ENCODE measurements at places on chromosomes 3 and 15.

DNA sequence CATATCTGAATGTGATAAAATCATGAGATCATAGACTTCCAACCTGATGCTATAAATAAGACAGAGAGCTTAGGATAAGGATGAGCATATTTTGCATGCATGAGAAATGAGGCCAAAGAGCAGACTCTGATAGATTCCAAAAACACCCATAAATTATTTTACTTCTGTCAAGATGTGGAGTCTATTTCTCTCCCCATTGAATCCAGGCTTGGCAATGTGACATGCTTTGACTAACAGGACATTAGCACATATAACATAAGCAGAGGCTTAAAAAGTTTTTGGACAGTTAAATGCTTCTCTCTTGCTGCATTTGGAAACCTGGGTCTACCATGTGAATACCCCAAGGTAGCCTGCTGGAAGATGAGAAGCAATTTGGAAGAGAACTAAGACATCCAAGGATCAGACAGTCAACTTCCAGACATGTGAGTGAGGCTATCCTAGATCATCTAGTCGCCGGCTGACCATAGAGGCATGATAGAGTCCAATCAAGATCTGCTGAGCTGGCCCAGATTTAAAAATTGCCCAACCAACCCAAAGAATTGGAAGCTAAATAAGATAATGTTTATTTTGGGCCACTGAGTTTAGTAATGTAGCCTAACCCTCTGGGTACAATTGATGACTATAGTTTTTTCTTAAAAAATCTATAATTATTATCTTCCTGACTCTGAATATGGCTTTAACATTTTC lies 30.3 kb downstream of the MYLK start:
- no peak for DNase-seq

- no peak for DNase-seq
Observed at GRCh38 chr15:49895347-49896223, 223.4 kb downstream of the ATP8B4 start.

GRCh38 chr3:55947406-55947805 lies 460.3 kb upstream of the WNT5A start:
- DNase-seq = no peak

GRCh38 chr3:161672478-161672877 lies 175.9 kb downstream of the OTOL1 start:
- no peak for DNase-seq

- peak; percentile 12 for DNase-seq
Observed at GRCh38 chr3:94159062-94159828, 96.4 kb downstream of the NSUN3 start.

- peak; percentile 78 for DNase-seq
Observed at GRCh38 chr3:106826791-106827311, 550.4 kb upstream of the CCDC54 start.

- DNase-seq = no peak
Observed at GRCh38 chr15:50519740-50520425, 26.6 kb downstream of the USP50 start.

DNA sequence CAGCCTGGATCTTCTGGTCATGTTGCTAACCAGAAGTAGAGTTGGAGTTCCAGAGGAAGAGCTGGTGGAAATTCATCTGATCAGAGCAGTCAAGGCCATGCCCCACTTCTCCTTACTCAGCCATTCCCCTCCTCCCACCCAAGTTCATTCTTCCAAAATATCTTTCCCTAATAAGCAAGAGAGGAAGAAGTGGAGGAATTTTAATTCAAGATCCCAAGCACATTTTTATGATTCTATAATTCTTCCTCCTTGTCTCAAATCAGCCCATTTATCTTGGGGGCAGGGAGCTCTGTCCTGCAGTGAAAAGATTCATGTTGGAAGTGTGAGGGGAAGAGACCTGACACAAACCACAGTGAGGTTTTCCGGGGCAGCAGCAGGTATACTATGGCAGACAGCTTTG lies 85.0 kb upstream of the GALNT15 start:
- no peak for DNase-seq

DNA sequence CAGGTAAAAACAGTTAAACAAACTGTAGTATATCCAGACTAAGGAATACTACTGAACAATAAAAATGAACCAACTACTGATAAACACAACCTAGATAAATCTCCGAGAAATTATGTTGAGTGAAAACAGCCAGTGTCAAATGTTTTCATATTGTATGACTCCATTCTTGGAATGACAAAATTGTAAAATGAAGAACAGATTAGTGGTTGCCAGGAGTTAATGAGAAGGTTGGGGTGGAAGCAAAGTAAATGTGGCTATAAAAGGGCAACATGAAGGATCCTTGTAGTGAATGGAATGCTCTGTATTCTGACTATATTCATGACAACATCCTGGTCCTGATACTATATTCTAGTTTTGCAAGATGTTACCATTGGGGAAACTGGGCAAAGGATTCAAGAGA lies 27.5 kb upstream of the ACKR4 start:
- DNase-seq = no peak

- DNase-seq = no peak
Observed at GRCh38 chr15:91040856-91041255, 18.5 kb upstream of the VPS33B start.

- DNase-seq = no peak
Observed at GRCh38 chr3:198043119-198043518, 83.1 kb downstream of the LMLN start.

- no peak for DNase-seq
Observed at GRCh38 chr3:180871901-180872300, 40.6 kb upstream of the FXR1 start.

GRCh38 chr3:50371133-50371685 lies 11.9 kb upstream of the TMEM115 start:
- DNase-seq = no peak

DNA sequence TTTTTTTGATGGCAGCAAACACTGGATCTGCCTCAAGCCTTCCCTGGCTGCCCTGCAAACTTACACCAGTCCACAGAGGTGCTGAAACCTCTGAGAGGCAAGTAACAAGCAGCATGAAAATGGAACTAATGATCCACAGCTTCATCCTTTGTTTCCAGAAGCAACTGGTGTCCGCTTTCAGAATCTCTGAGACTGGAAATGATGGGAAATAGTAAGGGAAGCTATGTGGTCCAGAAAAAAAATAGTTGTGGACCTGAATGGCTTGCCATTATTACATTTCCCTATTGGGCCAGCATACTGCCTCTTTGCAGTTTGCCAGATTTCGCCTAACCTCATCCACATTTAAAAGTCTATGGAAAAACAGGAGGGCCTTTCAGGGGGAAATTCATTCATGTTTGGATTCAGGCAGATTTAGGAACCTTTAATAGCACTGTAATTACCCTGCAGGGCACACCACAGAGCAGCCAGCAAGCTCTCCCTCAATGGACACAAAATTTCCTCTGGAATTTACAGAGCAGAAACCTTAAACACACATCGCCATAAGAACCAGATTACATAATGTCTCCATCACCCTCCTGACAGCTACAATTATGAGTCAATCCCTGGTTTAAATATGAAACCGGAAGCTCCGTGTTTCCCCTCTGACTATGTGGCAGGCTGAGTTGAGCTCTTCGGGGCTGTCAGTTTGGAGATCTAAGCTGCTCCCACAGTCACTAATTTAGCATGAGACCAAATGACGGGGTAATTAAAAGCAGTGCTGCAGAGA lies 134.4 kb downstream of the TMCO5A start:
- DNase-seq = peak; percentile 83

GRCh38 chr3:162847511-162847910 lies 1350.9 kb downstream of the OTOL1 start:
- no peak for DNase-seq

DNA sequence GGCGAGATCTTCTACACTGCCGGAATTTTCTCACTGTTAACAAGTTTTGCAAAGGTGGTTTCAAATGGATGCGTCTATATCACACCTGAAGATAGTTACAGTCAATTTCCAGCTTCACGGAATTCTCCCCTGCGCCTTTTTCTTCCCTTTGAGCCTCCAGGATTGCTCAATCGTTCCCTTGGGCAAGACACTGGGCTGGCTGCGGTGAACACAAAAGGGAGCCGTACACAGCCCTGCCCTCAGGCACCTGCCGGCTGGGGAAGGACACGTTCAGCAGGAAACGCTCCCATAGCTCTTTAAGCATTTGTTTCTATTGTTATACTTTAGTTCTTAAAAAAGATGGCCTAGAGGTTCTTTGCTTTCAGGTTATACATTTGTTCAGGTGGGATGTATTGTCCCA lies 85.7 kb downstream of the C3orf70 start:
- no peak for DNase-seq

- DNase-seq = peak; percentile 30
Observed at GRCh38 chr15:42493679-42494078, 1.8 kb upstream of the SNAP23 start.

DNA sequence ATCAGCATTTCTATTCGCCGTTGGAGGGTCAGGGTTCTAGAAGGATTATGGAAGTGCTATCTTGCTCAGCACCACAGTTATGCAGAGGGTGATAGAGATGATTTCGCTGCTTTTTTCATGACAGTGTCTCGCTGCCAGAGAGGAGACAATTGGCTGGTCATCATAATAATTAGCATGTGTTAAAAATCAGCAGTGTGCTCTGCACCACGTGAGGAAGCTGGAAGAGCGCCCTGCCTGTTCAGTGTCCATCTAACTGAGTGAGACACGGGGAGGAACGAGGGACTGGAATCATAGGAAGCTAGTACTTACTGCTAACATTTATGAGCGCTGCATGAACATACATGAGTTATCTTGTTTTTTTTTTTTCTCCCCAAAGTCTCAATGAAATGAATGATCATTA lies 116.2 kb upstream of the PLAAT1 start:
- DNase-seq = no peak

- DNase-seq = no peak
Observed at GRCh38 chr3:187213616-187214015, 16.3 kb downstream of the RTP1 start.

GRCh38 chr3:67587811-67588210 lies 66.6 kb downstream of the SUCLG2 start:
- no peak for DNase-seq

DNA sequence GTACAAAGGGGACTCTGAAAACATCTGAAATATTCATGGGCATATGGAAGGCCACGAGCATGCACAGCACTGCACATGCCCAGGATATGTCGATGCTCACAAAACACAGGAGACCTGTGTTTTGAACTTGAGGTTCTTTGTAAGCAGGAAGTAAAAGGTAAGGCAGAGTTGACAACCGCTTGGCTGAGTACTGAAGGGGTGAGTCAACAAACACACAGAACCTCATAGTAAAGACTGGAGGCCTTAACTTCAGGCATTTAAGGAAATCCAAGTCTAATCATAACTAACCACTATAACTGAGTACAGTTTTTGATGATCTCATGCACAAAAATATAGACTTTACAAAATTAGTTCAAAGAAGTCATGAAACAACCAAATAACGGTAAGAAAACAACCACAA lies 80.6 kb downstream of the MYO9A start:
- DNase-seq = no peak

DNA sequence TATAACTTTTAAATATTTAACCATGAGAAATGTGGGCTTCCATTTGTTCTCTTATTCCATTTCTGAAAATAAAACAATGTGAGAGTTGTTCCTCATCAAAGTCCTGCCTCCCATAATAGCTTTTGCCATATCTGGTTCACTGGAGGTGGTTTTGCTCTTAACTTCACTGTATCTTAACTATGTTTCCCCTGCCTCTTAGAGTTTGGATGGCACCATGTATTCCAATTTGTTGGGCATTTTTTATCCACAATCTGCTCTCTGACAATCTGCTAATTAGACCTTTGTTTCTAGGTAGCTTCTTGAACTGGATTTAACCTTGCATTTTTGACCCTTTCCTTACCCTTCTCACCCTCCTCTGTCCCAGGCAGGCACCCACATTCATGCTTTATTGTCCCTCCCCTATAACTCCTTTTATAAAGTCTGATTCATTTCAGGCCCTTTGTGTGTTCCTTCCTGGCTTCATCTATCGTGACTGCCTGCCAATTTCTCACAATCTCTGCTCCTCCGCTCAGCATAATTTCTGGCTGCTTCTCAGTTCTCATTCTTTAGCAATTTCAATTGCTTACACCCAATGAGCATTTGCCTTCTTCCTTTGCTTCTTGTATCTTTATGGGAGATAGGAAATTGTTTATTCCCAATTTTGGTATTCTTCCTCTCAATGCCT lies 144.2 kb upstream of the ARHGEF26 start:
- no peak for DNase-seq

DNA sequence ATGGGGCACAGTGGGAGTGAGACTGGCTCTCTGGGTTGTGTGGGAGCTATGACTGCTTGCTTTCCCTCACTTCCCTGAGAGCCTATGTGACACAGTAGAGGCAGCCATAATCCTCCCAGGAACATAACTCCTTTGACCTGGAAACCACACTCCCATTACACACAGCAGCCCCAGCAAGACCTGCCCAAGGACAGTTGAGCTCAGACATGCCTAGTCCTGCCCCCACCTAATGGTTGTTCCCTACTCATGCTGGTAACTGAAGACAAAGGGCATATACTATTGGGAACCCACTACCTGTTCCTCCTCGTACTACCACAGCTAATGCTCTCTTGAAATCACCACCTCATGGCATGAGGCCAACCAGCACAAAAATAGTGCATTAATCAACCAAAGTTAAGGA lies 550.4 kb upstream of the ARPP21 start:
- no peak for DNase-seq

DNA sequence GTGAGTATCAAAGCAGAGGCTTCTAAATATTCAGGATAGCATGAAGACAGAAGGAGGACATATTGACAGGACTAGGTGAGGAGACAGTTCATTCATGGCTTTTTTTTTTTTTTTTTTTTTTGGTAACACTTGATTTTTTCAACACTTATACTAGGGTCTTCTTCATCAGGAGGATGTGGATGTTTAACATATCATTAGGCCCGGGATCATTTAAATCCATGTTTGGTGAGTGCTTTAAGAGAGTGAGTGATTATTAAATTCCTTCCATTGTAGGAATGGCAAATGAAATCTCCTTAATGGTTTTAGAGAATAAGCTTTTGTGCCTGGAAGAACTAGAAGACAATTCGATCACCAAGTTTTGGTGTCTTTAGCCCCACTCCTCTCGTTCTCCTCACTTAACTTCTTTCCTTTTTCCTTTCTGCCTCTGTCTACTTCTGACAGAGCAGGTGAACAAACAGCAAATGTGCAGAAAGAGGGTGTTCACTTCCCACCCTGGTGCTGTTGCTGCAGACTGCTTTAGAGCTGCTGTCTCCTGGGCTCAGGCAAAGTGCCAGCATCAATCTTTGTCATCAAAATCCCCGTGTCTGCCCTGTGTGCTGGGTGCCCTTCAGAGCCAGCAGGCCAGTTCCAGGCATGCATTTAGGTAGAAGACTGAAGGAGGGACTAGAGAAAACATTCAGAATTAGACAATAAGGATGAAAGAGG lies 35.6 kb upstream of the RAB11A start:
- peak; percentile 29 for DNase-seq

DNA sequence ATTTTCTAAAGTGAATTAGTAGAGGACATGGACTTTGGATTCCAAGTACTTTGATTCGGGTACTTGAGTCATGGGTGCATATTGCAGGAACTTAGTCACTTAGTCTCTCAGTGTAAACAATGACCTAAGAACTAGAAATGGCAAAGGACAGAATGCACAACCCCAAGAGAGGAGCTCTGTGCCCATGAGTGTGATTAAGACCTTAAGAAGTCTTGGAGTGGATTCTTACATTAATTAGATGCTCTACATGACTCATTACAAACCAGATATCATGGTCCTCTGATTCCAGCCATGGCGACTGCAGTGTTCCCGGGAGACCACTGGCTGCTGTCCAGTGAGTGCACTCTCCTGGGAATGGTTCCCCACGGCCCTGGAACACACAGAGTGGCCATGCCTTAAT lies 251.5 kb downstream of the GABRG3 start:
- no peak for DNase-seq

All from hematopoietic multipotent progenitor cell treated with erythropoietin and hydrocortisone succinate and interleukin-3 and kit ligand, for 4 days (in vitro differentiated cells).